ENCODE measurements at places on chromosomes 11 and 22. TPM values are rescaled to one million over a fixed set of nuclear protein-coding genes. Genes with fewer than 3 reads are reported as not detected.
A peak's percentile ranks its signal among the peaks of the same experiment; 100 is the strongest.

GRCh38 chr22:43127166-43127908 lies 15.9 kb downstream of the MCAT start:
- peaks cover 3% of the 10 kb centered on the region for H3K36me3 ChIP-seq
- H3K27ac ChIP-seq = no peak overlapping the region
- DNase-seq = no peak
- peaks cover 18% of the 10 kb centered on the region for H3K4me1 ChIP-seq

DNA sequence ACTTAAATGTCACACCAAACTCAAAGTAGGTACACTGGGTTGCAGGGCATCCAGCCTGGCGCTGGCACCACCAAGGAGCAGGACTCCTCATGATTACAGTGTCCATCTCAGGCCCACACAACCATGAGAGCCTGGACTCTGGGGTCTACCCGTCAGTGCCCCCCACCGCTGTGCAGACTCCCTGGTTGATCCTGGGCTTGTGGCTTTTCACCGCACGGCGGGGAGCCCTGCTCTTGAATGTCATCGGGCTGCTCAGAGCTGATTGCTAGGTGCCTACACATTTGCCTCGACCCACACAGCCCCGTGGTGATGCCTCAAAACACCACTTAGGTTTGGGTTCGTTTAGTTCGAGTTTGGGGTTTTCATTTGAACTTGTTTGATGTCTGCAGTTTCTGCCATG lies 63.0 kb downstream of the WNT11 start:
- H3K27me3 ChIP-seq = no peaks in the 10 kb centered on the region
- peaks cover 8% of the 10 kb centered on the region for H3K4me1 ChIP-seq
- H3K36me3 ChIP-seq = peaks cover 11% of the 10 kb centered on the region
- no peak for DNase-seq
- no peak overlapping the region for H3K27ac ChIP-seq
- no peak overlapping the region for H3K4me3 ChIP-seq

DNA sequence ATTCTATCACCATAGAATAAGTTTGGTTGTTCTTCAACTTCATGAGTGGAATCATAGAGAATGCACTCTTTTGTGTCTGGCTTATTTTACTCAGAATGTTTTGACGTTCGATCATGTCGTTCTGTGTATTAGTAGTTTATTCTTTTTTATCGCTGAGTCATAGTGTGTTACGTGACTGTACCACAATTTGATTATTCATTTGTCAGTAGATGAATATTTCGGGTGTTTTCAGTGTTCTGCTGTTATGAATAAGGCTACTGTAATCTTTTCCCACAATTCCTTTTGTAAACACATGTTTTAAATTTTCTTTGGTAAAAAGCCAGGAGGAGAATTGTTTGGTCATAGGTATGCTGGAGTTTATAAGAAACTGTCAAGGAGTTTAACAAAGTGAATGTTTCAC lies 279.9 kb upstream of the B3GAT1 start:
- no peaks in the 10 kb centered on the region for H3K27me3 ChIP-seq
- H3K36me3 ChIP-seq = no peaks in the 10 kb centered on the region
- DNase-seq = no peak
- no peak overlapping the region for H3K4me3 ChIP-seq
- no peak overlapping the region for H3K27ac ChIP-seq

GRCh38 chr11:120564573-120565311 lies 53.2 kb downstream of the GRIK4 start:
- H3K27me3 ChIP-seq = peaks cover 5% of the 10 kb centered on the region
- no peaks in the 10 kb centered on the region for H3K36me3 ChIP-seq
- peak overlapping the region; percentile 43 for H3K4me3 ChIP-seq
- no peak for DNase-seq

DNA sequence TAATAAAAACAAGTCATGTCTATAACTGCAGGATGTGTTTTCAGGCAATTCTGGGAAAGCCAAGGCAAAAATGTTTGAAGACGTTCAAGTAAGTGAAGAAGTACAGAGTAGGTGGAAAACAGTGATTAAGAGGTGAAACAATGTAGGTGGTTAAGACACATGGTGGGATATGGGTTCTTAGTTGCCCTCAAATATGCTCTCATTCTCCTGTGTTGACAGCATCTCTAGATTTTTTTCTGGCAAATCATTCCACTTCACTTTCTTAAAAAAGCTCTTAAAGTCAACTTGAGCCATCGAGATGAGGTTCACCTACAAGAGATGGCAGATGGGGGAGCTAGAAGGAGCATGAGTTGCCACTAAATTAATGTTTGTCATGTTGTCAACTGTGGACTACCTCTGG lies 1041.0 kb upstream of the CNTN5 start:
- H3K4me3 ChIP-seq = no peak overlapping the region
- no peaks in the 10 kb centered on the region for H3K4me1 ChIP-seq
- no peaks in the 10 kb centered on the region for H3K36me3 ChIP-seq
- no peaks in the 10 kb centered on the region for H3K27me3 ChIP-seq
- DNase-seq = no peak

DNA sequence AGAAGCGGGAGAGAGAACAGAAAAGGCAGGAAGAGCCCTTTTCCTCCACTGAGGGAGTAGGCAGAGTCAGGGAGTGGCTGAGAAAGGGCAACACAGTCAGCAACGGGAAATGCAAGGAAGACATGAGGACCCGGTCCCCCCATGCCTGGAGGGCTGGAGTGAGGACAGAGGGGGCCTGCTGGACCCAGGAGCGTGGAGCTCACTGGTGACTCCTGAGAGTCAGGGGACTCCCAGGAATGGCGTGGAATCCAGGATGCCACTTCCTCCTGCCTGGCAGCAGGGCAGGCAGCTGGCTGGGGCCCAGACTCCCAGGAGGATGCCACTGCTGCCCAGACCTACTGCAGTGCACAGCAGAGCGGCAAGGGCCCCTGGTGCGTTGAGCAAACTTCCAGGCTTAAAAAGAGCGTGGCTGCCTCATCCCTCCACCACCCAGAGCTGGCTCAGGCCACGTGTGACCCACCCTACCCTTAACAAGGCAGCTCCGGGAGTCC lies 11.3 kb downstream of the C11orf21 start:
- H3K27ac ChIP-seq = no peak overlapping the region
- no peaks in the 10 kb centered on the region for H3K36me3 ChIP-seq
- peak; percentile 50 for DNase-seq
- H3K27me3 ChIP-seq = no peaks in the 10 kb centered on the region
- no peak overlapping the region for H3K4me3 ChIP-seq
- no peaks in the 10 kb centered on the region for H3K4me1 ChIP-seq

DNA sequence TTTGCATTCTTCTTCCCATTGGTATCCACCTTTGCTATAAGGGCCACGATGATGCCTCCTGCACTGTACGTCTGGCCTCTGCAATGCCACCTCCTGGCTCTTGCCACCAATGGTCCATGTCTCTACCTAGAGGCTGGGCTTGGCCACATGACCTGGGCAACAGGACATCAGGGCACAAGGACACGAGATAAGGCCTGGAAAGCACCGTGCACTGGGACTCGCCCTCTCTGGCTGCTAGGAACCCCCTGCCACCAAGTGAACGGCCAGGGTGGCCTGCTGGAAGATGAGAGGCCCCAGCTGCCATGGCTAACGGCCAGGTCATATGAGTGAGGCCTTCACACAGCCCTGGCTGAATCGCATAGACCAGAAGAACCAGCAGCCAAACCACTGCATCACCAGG lies 87.4 kb downstream of the TRMU start:
- no peak for DNase-seq
- no peaks in the 10 kb centered on the region for H3K4me1 ChIP-seq
- no peaks in the 10 kb centered on the region for H3K36me3 ChIP-seq
- H3K27me3 ChIP-seq = no peaks in the 10 kb centered on the region
- H3K4me3 ChIP-seq = no peak overlapping the region

- H3K4me1 ChIP-seq = no peaks in the 10 kb centered on the region
- no peak overlapping the region for H3K27ac ChIP-seq
- H3K4me3 ChIP-seq = no peak overlapping the region
Measured at GRCh38 chr11:64372802-64373597, 14.0 kb downstream of the RPS6KA4 start.

GRCh38 chr11:122115524-122116379 lies at the start of gene BLID:
TSS of gene BLID (minus strand) at chr11:122116215. CDS start at chr11:122115922, 293 bp downstream.
- H3K36me3 ChIP-seq = no peaks in the 10 kb centered on the region
- DNase-seq = peak; percentile 72
- no peak within 1 kb of the TSS for H3K4me3 ChIP-seq
- H3K27ac ChIP-seq = no peak within 1 kb of the TSS
- H3K4me1 ChIP-seq = no peaks in the 10 kb centered on the region
- no peaks in the 10 kb centered on the region for H3K27me3 ChIP-seq

GRCh38 chr22:27643907-27644306 lies 157.6 kb downstream of the MN1 start:
- no peak for DNase-seq
- no peaks in the 10 kb centered on the region for H3K4me1 ChIP-seq
- no peaks in the 10 kb centered on the region for H3K36me3 ChIP-seq
- no peak overlapping the region for H3K27ac ChIP-seq
- H3K4me3 ChIP-seq = no peak overlapping the region
- H3K27me3 ChIP-seq = no peaks in the 10 kb centered on the region

GRCh38 chr11:116721988-116722387 lies 50.8 kb downstream of the BUD13 start:
- no peaks in the 10 kb centered on the region for H3K36me3 ChIP-seq
- no peak for DNase-seq
- H3K27me3 ChIP-seq = no peaks in the 10 kb centered on the region
- H3K4me1 ChIP-seq = no peaks in the 10 kb centered on the region

- DNase-seq = no peak
- H3K27me3 ChIP-seq = no peaks in the 10 kb centered on the region
- H3K4me1 ChIP-seq = peaks cover 24% of the 10 kb centered on the region
Measured at GRCh38 chr11:1765871-1766718, 2.4 kb upstream of the CTSD start.

DNA sequence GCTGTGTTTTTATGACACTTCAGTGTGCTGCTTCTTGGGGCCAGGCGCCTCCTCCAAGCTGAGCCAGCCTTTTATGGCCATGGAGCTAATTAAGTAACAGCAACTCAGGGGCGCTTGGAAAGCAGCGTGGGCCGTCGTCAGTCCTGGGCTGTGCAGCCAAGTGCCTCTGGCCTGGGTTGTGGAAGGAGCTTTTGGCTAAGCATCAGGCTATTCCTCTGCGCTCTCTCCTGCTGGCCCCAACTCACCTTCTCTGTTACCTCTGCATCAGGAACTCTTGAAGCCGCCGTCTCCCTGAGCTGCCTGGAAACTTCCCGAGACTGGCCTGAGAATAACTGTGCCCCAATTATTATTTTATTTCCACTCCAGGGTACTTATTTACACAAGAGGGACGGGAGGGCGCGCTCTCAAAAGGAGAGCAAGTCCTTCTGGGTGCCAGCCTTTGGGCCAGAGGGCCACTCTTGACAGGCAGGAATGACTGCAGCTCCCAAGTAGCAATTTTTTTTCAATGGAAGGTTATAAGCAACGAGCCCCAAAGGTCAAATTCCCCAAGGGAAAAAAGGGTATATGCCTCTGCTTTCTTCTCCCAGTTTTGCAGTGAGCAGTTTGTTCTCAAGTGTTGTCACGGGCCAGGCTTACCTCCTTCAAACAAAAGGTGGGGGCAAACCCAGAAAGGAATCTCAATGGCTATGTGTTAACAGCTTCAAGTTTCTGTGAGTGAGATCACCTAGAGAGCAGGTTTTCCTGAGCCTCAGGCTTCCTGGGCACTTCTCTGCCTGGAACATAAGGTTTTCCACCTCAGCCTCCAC lies 38.5 kb upstream of the NAV2 start:
- H3K4me1 ChIP-seq = peaks cover 21% of the 10 kb centered on the region
- no peaks in the 10 kb centered on the region for H3K27me3 ChIP-seq
- no peaks in the 10 kb centered on the region for H3K36me3 ChIP-seq
- peak; percentile 88 for DNase-seq
- H3K4me3 ChIP-seq = no peak overlapping the region
- H3K27ac ChIP-seq = peak overlapping the region; percentile 77

- no peaks in the 10 kb centered on the region for H3K4me1 ChIP-seq
- no peak for DNase-seq
- H3K27ac ChIP-seq = no peak overlapping the region
Measured at GRCh38 chr11:90250970-90251369, 28.1 kb upstream of the CHORDC1 start.

GRCh38 chr22:39721206-39722031 lies 150.9 kb downstream of the CACNA1I start:
- H3K4me1 ChIP-seq = no peaks in the 10 kb centered on the region
- H3K4me3 ChIP-seq = no peak overlapping the region
- H3K27me3 ChIP-seq = no peaks in the 10 kb centered on the region
- DNase-seq = no peak
- no peaks in the 10 kb centered on the region for H3K36me3 ChIP-seq

- H3K4me3 ChIP-seq = no peak overlapping the region
- no peaks in the 10 kb centered on the region for H3K4me1 ChIP-seq
- no peak for DNase-seq
Measured at GRCh38 chr11:17658211-17658610, 61.2 kb upstream of the MYOD1 start.

DNA sequence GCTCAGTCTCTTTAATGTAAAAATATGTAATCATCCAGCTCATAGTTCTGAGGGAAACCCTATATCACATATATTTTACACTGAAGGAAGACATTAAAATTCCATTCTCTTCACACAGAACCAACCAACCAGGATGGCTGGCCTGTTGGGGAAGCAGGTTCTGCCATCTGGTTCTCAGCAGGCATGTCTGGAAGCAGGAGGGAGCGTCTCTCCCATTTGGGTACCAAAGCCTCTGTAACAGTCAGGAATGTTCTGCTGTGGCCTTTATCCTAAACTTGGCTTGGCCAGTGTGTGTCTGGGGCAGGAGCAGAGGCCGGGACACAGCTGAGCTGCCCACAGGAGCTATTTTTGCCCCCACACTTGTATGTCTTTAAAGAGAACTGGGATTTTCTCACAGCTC lies 29.2 kb downstream of the SGSM3 start:
- DNase-seq = no peak
- no peaks in the 10 kb centered on the region for H3K27me3 ChIP-seq
- peak overlapping the region; percentile 28 for H3K27ac ChIP-seq
- peaks cover 20% of the 10 kb centered on the region for H3K4me1 ChIP-seq
- H3K36me3 ChIP-seq = peaks cover 29% of the 10 kb centered on the region

- H3K36me3 ChIP-seq = no peaks in the 10 kb centered on the region
- no peak overlapping the region for H3K4me3 ChIP-seq
- no peak overlapping the region for H3K27ac ChIP-seq
- no peaks in the 10 kb centered on the region for H3K27me3 ChIP-seq
- no peak for DNase-seq
- peaks cover 8% of the 10 kb centered on the region for H3K4me1 ChIP-seq
Measured at GRCh38 chr11:118819334-118820024, 28.5 kb upstream of the DDX6 start.

Gene ARHGAP8
- total RNA-seq = 55.5 TPM

Gene OLFML1
- total RNA-seq = 4.7 TPM

Gene MCM5
- 34.4 TPM for total RNA-seq

Gene CHRDL2
- 1.5 TPM for total RNA-seq

Gene IRAG1
- 2.4 TPM for total RNA-seq

Gene KCNJ11
- 2.6 TPM for total RNA-seq

Gene TSPAN18
- total RNA-seq = 48.6 TPM

Gene APOL6
- 27.6 TPM for total RNA-seq
